Dermis microvascular lymphatic vessel endothelial cell (primary cell): ENCODE measurements at places on chromosomes 4 and X. TPM values are rescaled to one million over a fixed set of nuclear protein-coding genes. Genes with fewer than 3 reads are reported as not detected.

DNA sequence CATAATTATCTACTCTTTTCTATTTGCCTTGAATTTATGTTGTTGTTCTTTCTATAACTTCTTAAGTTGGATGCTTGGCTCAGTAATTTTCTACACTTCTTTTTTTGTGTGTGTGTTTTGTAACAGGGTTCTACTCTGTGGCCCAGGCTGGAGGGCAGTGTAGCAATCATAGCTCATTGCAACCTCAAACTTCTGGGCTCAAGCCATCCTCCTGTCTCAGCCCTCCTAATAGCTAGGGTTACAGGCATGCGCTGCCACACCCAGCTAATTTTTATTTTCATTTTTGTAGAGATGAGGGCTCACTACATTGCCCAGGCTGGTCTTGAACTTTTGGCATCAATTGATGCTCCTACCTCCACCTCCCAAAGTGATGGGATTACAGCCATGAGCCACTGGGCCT is 20.7 kb upstream of the UCHL1 start:
- DNase-seq, result no peak

- DNase-seq, result no peak
These were observed 358.6 kb downstream of the TEX13C start for GRCh38 chrX:125678258-125678657.

GRCh38 chrX:129600981-129601424 is 53.8 kb downstream of the APLN start:
- DNase-seq, result no peak

DNA sequence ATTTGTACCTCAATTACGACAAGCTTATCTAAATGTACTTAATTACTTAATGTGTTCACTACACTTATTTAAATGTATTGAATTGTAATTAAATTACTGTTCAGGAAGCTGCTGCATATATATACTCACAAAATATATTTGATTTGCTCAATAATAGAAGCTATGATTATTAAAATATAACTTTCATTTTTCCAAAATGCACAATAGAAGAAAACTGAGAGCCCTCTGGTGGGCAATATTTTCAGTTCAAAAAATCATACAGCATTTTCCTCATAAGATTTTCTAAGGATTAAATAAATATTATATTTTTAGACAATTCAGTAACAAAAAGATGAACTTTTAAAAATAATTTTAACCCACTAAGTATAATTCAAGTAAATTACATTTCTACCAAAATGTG is 217.3 kb downstream of the DKK2 start:
- DNase-seq, result no peak

- no peak for DNase-seq
These were observed 3.3 kb downstream of the TMEM47 start for GRCh38 chrX:34653811-34654210.

Gene TCEAL2
- not detected in 2 replicates for total RNA-seq

DNA sequence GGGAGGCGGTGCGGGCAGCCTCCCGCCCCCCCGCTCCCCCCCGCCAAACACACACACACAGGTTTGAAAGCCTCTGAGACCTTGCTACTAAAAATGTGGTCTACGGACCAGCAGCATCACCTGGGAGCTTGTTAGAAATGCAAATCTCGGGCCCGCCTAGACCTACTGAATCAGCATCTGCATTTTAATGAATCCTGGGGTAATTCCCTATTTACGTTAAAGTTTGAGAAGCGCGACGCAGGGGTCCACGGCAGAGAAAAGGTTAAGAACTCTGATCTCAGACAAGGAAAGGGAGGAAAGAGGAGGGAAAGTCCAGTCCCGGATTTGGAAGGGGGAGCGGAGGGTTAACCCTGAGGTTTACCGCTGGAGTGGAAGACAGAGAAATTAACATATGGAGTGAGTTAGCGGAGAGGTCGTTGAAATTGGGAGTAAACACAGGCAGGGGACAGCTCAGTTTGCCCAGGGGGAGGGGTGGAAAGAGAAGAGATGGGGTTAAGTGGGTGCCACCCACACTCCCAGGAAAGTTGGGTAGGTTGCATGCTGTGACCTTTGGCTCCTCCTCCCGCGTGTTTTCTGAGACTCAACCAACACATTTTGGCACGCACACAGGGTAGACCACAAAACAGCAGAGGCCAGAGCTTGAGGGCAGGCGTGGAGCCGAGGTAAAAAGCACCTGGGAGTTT is 483.6 kb downstream of the BCOR start:
- no peak for DNase-seq
